ENCODE measurements at places on chromosomes 5 and 9.

DNA sequence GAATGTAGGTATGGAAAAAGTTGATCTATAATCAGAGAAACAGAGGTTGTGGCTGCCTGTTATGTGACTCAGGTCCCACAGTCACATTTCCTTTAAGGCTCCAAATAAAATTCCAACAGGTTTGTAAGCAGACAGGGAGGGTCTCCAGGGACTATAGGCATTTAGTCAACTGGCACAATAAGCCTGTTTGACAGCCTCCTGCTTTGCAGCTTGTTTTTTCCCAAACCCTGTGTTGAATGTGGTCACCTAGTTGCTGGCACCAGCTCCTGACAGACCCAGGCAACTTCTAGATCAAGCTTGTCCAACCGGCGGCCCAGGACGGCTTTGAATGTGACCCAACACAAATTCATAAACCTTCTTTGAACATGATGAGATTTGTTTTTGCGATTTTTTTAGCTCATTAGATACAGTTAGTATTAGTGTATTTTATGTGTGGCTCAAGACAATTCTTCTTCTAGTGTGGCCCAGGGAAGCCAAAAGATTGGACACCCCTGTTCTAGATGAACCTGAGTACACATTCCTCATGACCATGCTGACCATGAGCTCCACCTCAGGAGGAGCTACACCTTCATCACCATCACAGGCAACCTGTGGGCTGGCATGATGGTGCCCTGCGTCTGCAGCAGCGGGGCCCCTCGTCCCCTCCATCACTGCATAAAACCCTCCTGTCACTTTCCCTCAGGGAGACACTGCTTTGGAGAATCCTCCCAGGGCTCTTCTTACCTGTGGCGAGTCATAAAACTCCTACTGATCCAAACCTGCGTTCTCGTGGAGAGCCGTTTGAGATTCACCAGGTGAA is 15.7 kb upstream of the GRHPR start:
- no peak for DNase-seq

- DNase-seq, result no peak
Observed at GRCh38 chr9:32454280-32454679, 69.8 kb downstream of the ACO1 start.

- no peak for DNase-seq
Observed at GRCh38 chr9:104907278-104907951, 20.5 kb downstream of the ABCA1 start.

DNA sequence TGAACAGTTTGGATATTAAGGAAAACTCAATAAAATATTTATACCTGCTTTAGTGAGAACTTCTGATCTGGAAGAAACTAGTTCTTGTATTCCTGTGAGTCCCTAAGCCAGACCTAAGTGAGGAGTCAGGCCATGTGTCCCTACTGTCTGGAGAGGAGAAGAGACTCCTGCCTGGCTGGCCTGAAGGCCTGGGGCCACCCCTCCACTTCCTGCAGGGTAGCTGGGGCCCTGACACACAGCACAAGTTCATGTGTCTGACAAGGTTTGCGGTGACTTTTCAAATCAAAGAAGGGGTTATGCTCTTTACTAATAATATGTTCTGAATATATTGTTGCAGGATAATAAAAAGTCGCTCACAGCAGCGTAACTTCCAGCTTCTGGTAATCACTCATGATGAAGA is 16.1 kb upstream of the IL13 start:
- no peak for DNase-seq

DNA sequence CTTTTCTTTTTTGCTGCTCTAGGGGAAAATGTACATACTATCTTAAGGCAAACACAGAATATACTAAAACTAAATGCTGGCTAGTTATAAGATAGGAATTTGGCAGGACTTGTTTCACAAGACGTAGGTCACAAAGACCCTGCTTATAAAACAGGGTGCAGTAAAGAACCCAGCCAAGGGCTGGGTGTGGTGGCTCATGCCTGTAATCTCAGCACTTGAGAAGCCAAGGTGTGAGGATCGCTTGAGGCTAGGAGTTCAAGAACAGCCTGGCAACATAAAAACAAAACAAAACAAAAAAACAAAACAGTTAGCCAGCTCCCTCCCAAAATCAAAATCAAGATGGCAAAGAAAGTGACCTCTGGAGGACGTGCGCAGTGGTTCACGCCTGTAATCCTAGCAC is 49.5 kb upstream of the DENND4C start:
- DNase-seq, result no peak

DNA sequence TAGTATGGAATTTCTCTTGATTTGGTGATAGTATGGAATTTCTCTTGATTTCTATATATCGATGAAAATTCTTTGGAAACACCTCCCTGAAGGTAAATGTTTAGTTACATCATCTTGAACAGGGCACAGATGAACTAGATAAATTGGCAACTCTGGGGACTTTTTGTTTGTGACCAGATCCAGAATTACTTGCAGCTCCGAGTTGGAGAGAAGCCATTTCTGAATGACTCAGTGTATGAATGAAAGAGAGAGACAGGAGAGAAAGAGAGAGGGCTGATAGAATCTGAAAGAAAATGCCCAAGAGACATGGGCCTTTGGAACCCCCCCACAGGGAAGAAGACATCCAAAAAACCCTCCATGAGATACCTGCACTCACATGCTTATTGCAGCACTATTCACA is 14.1 kb downstream of the TNFSF15 start:
- DNase-seq, result no peak

DNA sequence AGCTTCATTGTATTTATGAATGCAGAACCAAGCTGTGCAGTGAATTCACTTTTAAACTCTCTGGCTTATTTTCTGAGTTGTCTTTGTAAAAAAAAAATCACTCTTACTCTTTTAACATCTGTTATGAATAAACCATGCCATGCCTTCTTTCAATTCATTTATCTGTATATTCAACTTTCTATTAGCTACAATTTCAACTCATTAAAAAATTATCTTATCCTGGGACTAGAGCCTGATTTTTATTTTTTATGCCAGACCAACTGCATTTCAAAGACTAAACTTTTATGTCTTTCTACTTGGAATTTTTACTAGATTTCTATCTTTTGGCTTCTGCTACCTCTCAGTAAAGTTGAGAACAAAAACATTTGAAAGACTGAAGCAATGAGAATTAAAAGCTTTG is 342.7 kb downstream of the DEPDC1B start:
- DNase-seq, result no peak

GRCh38 chr5:94260096-94260495 is 358.3 kb downstream of the KIAA0825 start:
- no peak for DNase-seq

- DNase-seq, result no peak
Observed at GRCh38 chr9:72691671-72692070, 170.3 kb downstream of the TMC1 start.

GRCh38 chr5:133398646-133399101 is 213.7 kb downstream of the FSTL4 start:
- no peak for DNase-seq

DNA sequence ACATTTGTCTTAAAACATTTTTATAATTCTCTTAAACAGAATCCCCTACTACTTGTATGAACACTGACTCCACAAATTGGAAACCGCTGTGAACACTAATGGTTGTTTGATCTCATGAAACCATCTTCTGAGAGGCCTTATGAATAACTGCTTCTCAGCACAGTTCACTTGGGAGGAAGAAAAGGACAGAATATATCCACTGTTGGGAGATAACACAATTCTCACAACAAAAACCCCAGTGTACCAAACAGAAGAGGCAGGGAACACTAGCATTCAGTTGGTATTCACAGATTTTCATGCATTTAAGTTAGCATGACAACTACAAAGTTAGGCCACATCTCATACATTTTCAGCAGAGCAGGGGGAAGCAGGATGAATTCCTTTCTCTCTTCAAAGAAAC is 89.0 kb upstream of the SELENOP start:
- no peak for DNase-seq
